T-cell (primary cell): ENCODE measurements at places on chromosomes 6 and 20. TPM values are rescaled to one million over a fixed set of nuclear protein-coding genes. Genes with fewer than 3 reads are reported as not detected.

DNA sequence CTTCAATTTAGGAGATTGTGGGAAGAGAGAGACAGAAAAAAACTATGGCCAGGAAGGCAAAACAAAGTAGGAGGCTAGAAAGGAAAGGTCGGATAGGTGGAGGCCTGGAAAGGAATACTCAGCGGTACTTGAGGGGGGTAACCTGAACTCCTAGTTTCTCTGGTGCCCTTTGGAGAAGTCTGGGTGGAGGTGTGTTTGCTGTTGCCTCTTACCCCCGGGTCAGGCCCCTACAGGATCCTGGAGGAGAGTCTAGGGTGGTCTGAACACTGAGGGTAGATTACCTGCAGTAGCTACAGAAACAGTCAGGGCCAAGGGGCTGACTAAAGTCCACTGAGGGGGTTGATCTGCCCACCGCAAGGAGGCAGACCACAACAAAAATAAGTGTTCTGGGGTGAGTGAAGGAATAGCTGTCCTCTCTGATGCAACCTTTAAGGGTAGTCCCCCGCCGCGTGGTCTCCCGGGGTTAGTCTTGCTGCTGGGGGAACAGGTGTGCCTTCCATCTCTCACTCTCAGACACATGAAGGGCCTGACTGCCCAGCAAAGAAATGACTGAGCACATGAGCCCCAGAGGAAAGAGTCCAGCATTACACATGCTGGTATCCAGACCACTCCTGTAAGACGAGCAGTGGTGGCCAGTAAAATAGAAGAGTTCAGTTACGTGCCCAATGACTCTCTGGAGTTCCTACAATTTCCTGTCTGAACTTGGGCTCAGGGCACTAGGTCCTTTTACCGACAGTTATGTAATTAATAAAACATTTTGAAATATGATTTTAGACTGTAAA lies 59.5 kb downstream of the MTHFD1L start:
- DNase-seq: no peak

- DNase-seq: no peak
These were observed 369.6 kb downstream of the LAMA2 start for GRCh38 chr6:129252377-129253071.

DNA sequence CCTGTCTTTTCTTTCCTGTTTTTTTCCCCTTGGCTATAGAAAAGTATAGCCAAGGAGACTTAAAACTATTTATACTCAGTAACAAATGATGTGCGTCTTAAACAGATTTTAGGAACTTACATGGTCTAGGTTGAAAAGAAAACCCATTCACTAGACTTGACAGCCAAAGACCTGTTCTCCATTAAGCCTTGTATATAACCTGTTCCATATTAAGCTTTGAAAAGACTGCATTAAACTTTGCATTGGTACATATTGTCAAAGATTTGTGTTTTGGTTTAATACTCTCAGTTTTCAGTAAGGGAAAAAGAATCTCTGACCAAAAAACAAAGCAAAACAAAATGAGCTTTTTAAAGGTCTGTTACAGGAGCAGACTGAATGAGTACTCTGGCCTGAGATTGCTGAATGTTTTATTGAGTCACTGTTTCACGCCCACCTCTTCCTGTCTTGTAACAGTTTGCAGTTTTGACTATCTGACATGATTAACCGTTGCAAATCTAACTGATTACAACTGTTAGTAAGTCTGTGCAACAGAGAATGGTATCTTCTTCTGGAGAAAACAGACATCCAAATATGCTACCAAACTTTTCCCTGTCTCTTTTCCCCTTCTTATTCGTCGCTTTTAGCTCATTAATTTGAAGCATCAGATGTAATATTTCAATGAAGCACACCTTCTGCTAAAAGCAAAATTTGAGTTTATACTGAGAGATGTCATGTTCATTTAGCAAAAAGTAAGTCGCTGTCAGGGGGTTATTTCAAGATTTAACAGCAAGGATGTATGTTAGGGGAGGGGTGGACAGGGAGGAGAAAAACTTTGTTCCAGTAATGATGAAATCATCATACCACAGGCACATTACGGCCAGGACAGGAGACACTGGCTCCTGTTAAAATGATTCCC lies 59.1 kb upstream of the SUPT3H start:
- no peak for DNase-seq

DNA sequence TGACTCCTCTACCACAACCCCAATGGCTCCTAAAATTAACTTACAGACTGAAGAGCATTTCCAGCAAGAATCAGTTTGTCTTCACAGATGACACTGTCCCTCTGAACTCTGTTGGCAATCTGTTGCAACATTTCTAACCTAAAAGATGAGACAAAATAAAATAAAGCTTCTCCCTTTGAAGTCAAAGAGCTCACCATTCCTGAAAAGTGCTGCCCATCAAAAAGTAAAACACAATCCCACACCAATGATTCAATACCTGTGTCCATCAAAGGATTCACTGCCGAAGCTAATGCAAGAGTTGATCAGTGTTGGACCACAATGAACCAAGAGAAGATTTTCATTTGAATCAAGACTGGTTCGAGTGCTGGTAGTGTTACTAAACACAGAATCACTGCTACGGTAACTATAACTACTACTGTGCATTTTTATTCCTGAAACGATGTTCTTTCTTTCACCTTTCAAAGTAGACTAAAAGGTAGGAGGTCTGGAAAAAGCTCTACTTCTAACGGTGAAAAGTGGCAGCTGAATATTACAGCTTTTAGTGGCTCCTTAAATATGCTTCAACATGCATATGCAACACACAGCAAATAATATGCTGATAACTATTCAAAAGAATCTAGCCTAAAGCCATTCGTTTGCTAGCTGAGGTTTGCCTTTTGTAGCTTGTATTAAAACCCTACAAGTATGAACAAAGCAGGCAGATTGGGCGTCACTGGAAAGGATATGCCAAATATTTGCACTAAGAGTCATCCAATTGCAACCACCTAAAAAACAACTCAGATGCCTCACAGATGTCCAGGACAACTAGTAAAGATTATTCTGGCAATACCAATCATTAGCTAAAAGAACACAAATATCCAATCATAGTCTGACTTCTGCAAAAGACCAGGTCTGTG lies at the start of gene DST:
TSS of gene DST (minus strand) at position 524 of the 896 bp plus-strand sequence.
- DNase-seq: no peak

GRCh38 chr6:119612176-119612891 lies 262.8 kb upstream of the MAN1A1 start:
- DNase-seq: no peak

DNA sequence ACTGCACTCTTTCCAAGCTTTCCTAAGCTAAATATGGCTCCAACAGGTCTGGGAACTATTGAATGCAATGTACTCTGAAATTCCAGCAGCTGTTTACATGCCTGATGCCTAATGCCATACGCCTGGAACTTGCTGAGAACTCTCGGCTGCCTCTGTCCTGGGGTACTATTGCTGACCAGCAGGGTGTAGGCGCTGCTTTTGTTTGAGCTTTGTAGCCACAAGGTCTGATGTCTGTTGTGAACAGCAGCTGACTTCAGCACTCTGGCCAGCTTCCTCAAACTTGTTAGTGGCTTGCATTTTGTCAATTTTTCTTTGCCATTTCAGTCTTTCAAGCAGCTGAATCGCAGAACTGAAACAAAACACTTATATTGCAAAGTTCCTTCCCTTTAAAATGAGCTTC lies 26.7 kb downstream of the SAYSD1 start:
- no peak for DNase-seq

GRCh38 chr20:34363465-34364222 lies 571 bp downstream of the ITCH start:
- DNase-seq: no peak

DNA sequence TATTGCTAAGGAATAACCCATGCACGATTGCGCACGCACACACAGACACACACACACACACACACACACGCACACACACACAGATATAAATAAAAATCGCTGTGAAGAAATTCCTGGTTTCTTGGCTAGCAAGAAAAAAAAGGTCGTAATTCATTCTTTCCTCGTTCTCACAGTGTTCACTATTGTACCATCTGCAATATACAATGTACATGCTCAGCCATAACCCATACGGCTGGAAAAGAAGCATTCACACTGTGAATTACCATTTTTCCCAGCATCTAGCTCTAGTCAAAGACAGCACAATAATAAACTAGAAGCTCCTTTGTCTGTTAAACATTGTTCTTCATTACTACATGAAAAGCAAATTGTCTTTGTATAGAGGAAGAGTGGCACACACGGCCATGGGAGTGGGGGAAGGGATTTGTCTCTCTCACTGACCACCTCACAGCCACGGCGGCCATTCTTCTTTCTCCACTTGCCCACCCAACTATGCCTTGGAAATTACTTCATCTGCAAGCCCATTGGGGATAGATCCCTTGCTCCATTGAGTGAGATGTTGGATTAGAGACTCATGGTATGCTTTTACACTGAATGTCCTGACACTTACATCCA lies 115.3 kb upstream of the ID4 start:
- no peak for DNase-seq

DNA sequence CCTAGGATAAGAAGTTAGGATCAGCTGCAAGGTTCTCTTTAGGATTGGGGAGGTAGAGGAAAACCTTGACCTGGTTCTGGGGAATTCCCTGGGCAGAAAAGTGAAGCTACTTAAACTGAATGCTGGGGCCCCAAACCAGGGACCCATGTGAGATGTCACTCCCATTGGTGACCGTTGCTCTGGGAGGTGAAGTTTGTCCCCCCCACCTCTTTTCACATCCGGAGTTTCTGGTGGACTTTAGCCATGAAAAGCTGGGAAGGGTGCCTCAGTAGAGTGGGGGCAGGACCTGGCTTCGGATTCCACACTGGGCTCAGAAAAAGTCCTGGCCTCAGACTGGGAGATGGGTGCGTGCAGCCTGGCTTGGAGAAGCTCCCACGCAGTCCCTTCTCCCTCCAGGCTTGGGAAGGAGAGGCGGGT lies 13.2 kb downstream of the TJAP1 start:
- DNase-seq: no peak

GRCh38 chr20:42366626-42367025 lies 748.4 kb upstream of the CHD6 start:
- DNase-seq: no peak

DNA sequence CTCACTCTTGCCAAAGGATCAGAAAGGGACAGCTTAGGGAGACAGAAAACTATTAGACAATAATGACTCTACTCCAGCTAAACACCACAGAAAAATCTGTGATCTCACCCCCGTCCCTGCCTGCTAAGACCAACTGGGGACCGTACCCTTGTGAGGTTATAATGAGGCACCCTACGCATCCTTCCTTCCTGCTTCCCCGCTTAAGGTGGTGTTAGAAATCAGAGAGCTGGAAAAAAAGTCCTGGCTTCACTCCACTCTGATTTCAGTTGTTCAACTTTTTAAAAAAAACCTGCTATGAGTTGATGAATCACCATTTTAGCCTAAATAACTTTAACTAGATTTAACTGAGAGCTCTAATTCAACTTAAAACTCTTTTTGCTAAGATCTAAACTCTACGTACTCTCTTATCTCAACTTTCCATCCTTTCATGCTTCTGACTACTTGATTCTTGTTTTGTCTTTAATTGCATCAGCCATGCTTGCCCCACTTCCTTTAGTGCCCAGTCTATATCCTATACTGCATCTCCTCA lies 35.8 kb upstream of the TMEM14A start:
- no peak for DNase-seq

DNA sequence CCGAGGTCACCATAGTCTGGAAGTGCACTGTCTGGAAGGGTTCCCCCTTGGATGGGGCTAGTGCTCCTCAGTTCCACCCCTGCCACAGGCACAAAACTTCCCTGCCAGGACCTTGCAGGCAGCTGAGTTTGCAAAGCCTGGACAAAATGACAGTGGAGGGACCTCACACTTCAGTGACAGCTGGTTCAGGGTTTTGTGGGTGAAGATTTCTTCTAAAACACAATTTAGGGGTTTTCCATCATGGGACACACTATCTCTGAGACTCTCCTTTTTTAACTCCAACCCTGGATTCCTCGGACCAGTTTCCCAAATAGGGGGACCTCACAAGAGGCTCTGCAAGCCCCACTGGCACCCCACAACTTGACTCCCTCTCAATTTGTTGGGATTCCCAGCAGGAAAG lies 33.6 kb upstream of the PREX1 start:
- DNase-seq: no peak

DNA sequence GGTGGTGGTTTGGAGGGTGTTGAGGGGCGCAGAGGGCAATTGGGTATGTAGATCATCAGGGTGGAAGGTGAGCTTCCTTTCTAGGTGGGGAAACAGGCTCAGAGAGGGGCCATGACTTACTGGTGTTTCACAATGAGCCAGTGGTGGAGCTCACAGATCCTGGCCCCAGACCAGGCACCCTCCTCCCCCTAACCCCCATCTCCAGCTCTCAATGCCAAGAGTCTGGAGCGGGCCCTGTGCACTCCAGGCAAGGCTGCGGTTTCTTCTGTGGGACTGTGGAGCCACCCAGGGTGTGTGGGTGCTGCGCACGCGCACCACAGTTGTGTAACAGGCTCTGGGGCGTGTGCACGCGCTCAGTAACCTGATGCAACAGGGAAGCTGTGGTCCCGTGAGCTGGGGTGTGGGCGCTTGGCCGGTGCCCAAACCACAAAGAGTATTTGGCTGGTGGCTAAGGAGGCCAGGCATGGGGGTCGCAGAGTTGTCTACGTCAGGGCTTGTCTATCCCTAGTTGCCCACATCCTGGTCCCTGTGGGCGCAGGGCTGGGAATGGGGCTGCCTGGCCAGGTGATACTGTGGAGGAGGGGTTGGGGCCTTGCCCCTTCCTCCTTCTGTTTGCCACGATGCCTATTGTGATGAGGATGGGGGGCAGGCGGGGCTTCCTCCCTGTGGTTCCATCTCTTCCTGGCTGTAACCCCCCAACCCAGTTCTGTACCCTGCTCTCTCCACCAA lies 37.5 kb upstream of the MRPS18A start:
- peak; percentile 68 for DNase-seq

- no peak for DNase-seq
These were observed 44.9 kb downstream of the GINS1 start for GRCh38 chr20:25452333-25452732.

DNA sequence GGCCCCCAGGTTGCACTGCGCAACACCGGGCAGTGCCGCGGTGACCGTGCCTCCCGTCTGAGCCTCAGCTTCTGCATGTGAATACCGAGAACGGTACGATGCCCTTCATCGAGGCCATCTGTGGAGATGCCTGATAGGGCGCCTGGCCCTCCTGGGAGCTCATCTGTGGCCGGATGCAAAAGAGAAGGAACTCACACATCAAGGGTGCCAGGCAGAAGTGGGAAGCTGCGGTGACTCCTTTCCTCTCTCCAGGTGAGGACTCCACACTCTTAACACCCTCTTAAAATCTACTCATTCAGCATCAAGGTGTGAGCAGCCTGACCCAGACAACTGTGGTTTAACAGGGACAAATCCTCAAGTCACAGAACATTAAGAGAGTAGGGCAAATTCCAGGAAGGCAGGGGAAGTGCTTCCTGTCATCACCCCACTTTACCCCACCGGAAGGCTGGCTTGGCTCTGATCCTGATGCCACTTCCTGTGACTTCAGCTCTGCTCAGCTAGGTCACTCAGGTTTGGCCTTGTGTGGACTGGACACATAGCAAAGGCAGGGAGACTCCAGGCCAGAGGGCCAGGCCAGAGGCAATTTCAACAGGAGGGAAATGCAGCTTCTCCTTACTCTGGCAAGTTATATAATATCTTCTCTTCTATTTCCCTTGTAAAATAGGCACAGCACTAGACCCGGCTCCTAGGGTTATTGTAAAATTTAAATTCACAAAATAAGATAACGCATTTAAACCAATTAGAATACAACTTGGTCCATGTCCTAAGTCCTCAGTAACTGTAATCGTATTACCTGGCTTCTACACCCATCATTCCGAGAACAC lies 69.4 kb downstream of the CPNE5 start:
- DNase-seq: no peak

TENT5A gene
- total RNA-seq: 3.2 TPM

IRF4 gene
- total RNA-seq: 24.0 TPM
